ENCODE measurements at places on chromosomes 1 and 21. TPM values are rescaled to one million over a fixed set of nuclear protein-coding genes. Genes with fewer than 3 reads are reported as not detected.

Gene CFAP74
- total RNA-seq = not detected

Gene CHI3L2
- not detected for total RNA-seq

Gene HSD17B7
- total RNA-seq = 32.2 TPM

Gene DCLRE1B
- total RNA-seq = 10.6 TPM

Gene ACKR1
- not detected for total RNA-seq

Gene CYP4Z1
- total RNA-seq = not detected

Gene CD101
- total RNA-seq = 0.46 TPM

Gene VTCN1
- total RNA-seq = not detected

Gene UBE2U
- not detected for total RNA-seq

Gene HPDL
- total RNA-seq = 1.5 TPM

Gene DPYD
- total RNA-seq = 5.0 TPM

Gene TCEA3
- total RNA-seq = 1.8 TPM

Gene FCRL6
- total RNA-seq = not detected

Gene SYPL2
- not detected for total RNA-seq

Gene PLPPR5
- 0.31 TPM for total RNA-seq

Gene KCNA2
- total RNA-seq = not detected

Gene FCRL4
- not detected for total RNA-seq

Gene HRNR
- total RNA-seq = not detected

Gene TMIGD3
- not detected for total RNA-seq

Gene ADCY10
- 0.15 TPM for total RNA-seq

Gene SAMD13
- 0.87 TPM for total RNA-seq

Gene LAMC2
- total RNA-seq = 1,739 TPM

Gene AJAP1
- 10.9 TPM for total RNA-seq

Gene KRTAP12-2
- total RNA-seq = not detected

Gene IGSF3
- 33.9 TPM for total RNA-seq

Gene PEAR1
- 6.7 TPM for total RNA-seq

Gene SLC35F3
- 8.3 TPM for total RNA-seq

Gene SV2A
- 1.3 TPM for total RNA-seq

Gene DNASE2B
- not detected for total RNA-seq

Gene FCMR
- total RNA-seq = 3.3 TPM

Gene EFNA3
- total RNA-seq = 3.2 TPM

Gene KCNJ15
- total RNA-seq = 36.6 TPM

Gene RPAP2
- 14.5 TPM for total RNA-seq

All from hair follicular keratinocyte (primary cell).